ENCODE measurements at places on chromosomes 4 and X.

GRCh38 chrX:149205937-149206336 lies 299.2 kb downstream of the IDS start:
- DNase-seq = no peak

- DNase-seq = no peak
These were observed 300.5 kb downstream of the FGF13 start for GRCh38 chrX:138411048-138411447.

DNA sequence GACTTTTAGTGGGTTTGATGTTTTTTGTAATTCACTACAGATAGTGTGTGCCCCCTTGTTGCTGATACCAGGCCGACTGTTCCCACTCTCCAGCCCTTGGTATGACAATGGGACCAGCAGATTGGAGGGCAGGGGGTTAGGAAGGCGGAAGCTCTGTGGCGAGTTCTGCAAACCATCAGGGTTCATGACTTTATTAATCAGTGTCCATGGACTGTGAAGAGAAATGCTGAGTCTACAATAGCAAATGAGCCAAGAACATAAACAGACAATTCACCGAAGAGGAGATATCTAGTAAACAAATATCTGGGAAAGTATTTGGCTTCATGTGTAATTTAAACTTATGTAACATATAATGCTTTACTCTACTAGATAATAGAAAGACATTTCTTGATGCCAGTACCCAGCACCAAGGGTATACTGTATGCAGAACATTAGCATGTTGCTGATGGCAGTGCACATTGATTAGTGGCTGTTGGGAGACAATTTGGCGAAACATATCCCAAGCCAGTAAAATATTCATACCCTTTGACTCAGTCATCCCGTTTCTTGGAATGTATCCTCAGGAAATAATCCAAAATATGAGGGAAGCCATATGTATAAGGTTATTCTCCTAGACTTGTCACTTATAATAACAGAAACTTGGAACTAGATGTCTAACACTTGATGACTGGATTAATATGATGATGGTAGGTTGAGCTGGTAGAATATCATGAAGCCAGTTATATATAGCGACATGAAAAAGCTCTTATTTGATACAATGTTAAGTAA lies 169.4 kb downstream of the PTTG2 start:
- no peak for DNase-seq

DNA sequence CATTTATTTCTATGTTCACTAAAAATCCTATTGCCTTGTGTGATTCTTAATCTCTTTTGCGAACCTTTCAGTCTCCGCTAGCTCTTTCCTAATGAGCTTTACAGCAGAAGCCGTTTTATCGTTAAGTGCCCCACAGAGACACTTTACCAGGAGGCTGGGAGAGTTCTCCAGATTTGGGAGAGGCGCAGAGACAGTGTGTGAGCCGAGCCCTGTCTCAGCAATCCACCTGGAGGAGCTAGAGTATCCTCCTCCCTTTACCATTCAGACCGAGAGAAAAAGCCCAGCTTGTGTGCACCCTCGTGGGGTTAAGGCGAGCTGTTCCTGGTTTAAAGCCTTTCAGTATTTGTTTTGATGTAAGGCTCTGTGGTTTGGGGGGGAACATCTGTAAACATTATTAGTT lies 54.9 kb upstream of the MTM1 start:
- no peak for DNase-seq

- no peak for DNase-seq
These were observed 27.1 kb downstream of the CENPE start for GRCh38 chr4:103171006-103171405.

DNA sequence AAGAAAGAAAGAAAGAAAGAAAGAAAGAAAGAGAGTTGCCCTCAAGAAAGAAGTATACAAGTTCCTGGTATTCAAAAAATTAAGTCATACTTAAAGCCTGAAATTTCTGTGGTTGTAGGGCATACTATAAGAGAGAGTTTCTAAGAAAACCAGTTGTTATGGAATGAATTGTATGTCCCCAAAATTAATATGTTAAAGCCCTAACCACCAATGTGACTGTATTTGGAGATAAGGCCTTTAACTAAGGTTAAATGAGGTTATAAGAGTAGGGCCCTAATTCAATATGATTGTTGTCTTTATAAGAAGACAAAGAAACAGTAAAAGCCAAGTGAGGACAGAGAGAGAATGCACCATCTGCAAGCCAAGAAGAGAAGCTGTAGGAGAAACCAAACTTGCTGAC lies 521.1 kb downstream of the CCSER1 start:
- no peak for DNase-seq

DNA sequence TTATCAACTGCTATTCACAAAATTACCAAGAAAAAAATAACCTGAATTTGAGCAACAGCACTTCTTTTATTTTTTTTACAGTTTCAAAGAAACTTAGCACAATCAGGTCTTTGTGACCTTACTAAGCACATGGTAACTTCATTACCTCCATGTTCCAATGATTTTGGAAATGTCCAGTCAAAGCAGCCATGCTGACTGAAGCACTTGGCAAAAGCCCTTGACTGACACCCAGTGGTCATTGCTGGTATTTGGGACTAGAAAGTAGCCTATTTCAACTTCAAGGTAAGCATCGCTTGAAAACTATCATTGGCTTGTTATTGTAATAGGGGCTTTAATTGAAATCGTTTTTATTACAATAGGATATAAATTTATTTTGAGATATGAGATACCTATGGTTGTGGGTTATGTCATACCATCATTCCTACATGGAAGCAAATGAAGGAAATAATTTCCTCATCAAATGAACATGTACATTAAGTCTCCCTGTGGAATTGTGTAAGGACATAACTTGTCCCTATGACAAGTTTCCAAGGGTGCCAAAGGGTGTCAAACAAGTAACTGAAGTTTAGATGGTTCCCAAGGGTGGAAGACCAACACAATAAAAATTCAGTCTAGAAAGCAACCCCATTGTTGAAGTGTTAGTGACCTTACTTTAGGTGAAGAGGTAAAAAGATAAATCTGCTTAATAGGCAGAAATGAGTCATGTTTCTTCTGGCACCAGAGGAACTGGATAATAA lies 15.2 kb upstream of the ANXA10 start:
- peak; percentile 61 for DNase-seq

DNA sequence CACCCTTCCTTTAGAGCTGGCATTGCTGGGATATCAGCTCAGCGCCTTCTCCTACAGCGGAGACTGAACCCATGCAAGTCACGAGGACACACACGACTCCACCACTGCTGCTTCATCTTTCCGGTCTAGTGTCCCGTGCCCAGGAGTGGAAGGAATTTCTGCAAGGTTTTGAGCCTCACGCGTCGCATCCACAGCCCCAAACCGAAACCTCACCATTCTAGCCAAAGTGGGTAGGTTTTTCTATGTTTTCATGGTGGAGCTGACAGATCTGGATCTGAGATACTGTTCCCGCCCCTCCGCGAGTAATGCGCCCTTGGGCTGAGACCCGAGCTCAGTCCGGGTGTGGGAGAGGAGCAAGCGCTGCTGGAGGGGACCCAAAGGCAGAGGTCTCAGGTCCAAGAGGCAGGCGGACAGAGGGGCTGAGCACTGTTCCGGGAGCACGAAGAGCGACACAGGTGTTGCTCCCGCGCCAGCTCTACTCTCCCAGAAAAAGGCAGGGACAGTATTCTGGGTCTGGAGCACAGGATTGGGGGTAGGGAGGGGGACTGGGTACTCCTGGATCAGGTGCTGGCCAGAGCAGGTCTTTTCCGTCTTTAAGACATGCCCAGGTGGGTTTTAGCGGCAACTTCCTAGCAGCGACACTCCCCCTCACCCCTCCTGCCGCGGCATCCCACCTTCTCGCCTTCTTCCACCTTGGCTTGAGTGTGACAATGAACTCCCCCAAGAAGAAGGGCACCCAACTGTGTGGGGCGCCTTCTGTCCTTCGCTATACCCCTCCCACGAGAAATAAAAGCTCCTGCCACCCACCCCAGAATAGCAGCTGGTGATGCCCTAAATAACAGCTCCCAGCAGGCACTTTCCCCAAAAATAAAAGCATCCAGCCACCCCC lies 1.8 kb downstream of the EPHA5 start:
- DNase-seq = peak; percentile 29

DNA sequence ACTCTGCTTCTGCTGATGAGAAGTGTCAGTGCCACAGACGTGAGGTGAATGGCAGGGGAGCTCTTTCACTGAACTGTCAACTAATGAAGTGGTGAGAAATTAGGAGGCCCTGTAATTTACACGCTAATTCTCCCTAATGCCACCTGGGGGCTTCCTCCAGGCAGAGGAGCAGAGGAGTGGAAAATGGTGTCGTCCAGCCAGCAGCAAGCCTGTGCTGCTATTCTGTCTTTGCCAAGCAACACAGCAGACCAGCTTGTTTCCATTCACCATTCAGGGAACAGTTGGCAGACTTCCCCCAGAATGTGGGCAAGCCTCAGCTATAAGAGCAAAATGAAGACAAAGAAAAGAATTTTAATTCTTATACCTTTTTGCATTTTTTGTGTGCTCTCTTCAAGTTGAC lies 245.2 kb upstream of the TET2 start:
- DNase-seq = no peak

DNA sequence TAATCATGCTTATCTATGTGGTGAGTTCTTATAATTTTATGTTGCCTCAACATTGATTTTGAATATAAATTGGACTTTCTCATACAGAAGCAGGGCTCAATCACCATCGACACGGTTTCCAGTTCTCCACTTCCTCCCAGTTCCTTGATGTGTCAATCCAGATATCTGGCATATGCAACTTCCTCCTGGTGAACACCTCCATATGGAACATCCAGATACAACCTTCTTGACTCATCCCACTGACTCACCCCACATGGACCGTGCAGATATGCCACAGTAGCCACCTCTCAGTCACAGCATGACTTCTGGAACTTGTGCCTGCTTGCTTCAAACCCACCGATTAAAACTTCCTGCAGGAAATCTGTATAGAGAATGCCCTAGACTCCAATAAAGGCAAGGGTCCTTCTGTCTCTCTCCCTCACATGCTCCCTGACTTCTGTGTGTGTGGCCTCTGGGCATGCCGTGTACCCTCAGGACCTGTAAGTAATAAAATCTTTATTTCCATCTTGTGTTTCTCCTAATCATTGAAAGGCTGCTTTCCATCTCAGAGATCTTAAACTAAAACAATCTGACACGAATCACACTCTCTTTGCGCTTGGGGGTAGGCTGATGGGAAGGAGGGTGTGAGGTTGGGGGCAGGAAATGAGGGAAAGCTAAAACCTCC lies 67.0 kb downstream of the HTRA3 start:
- peak; percentile 66 for DNase-seq

GRCh38 chr4:86717651-86718050 lies 123.5 kb downstream of the PTPN13 start:
- no peak for DNase-seq

DNA sequence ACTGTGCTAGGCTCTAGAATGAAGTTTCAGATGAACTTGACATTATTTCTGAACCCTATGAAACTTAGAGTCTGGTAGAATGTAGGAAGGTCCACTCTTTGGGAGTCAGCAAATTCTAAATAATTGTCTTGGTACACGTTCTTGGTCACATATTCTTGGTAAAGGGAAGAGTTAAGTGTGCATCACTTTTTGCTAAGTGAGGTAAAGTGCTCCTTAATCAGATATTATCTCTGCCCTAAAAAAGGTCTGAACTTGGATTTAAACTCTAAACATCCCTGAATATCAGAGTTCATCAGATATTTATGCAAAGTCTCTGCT lies 7.2 kb downstream of the OCIAD2 start:
- DNase-seq = no peak

GRCh38 chrX:154380153-154380552 lies 1.1 kb downstream of the EMD start:
- DNase-seq = no peak

- DNase-seq = no peak
These were observed 48.0 kb downstream of the DHRSX start for GRCh38 chrX:2452799-2453198.

- peak; percentile 87 for DNase-seq
These were observed 420.8 kb upstream of the DIPK2B start for GRCh38 chrX:45621376-45622041.

All from fibroblast of skin of right quadriceps (primary cell).